Neural progenitor cell (in vitro differentiated cells): ENCODE measurements at places on chromosomes 11 and 22.

DNA sequence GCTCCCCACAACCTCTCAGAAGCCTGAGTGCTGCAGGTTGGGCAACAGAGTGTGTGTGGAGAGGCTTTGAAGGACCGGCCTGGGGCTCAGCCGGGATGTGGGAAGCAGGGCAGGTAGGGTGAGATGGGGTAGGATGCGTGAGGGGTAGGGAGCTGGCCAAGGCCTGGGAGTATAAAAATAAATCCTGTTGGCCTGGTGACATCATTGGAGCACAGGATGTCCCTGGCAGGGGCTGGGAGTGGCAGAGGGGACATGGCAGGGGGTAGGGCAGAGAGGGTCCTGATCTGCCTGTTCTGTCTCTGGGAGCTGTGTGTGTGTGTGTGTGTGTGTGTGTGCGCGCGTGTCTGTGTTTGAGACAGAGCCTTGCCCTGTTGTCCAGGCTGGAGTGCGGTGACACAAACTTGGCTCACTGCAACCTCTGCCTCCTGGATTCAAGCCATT is 28.6 kb downstream of the TEF start:
- H3K27ac ChIP-seq: no peak overlapping the region
- DNase-seq: no peak
- H3K27me3 ChIP-seq: no peaks in the 10 kb centered on the region
- H3K36me3 ChIP-seq: no peaks in the 10 kb centered on the region
- peaks cover 17% of the 10 kb centered on the region for H3K4me1 ChIP-seq

- peaks cover 2% of the 10 kb centered on the region for H3K36me3 ChIP-seq
- DNase-seq: no peak
- no peak overlapping the region for H3K27ac ChIP-seq
- no peaks in the 10 kb centered on the region for H3K4me1 ChIP-seq
Measured at GRCh38 chr22:19396934-19397733, 34.4 kb downstream of the HIRA start.

GRCh38 chr11:2928605-2929530 is at the start of gene PHLDA2:
Gene PHLDA2 (minus strand): TSS chr11:2929420. CDS start chr11:2929364, 56 bp downstream.
- H3K4me3 ChIP-seq: peak within 1 kb of the TSS; percentile 53
- no peaks in the 10 kb centered on the region for H3K4me1 ChIP-seq
- no peaks in the 10 kb centered on the region for H3K36me3 ChIP-seq
- H3K27me3 ChIP-seq: peaks cover 61% of the 10 kb centered on the region
- H3K27ac ChIP-seq: no peak within 1 kb of the TSS
- peak; percentile 64 for DNase-seq

- no peak overlapping the region for H3K27ac ChIP-seq
- no peaks in the 10 kb centered on the region for H3K27me3 ChIP-seq
- DNase-seq: no peak
Measured at GRCh38 chr11:44275241-44275640, 34.7 kb downstream of the ALX4 start.

- no peak for DNase-seq
- no peak overlapping the region for H3K4me3 ChIP-seq
- H3K36me3 ChIP-seq: no peaks in the 10 kb centered on the region
- no peaks in the 10 kb centered on the region for H3K4me1 ChIP-seq
- no peak overlapping the region for H3K27ac ChIP-seq
- no peaks in the 10 kb centered on the region for H3K27me3 ChIP-seq
Measured at GRCh38 chr11:68827733-68828132, 14.0 kb downstream of the CPT1A start.

DNA sequence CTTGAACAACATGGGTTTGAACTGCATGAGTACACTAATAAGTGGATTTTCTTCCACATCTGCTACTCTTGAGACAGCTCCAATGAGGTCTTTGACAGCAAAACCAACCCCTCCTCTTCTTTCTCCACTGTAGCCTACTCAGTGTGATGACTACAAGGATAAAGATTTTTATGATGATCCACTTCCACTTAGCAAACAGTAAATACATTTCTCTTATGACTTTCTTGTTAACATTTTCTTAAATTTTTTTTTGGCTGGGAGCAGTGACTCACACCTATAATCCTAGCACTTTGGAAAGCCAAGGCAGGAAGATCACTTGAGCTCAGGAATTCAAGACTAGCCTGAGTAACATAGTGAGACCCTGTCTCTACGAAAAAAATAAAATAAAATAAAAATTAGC is 9.9 kb upstream of the EIF4G2 start:
- no peak overlapping the region for H3K4me3 ChIP-seq
- no peaks in the 10 kb centered on the region for H3K36me3 ChIP-seq
- H3K4me1 ChIP-seq: no peaks in the 10 kb centered on the region
- no peak for DNase-seq
- no peaks in the 10 kb centered on the region for H3K27me3 ChIP-seq
- H3K27ac ChIP-seq: no peak overlapping the region

GRCh38 chr11:2393941-2394817 is 6.4 kb upstream of the TSSC4 start:
- H3K36me3 ChIP-seq: no peaks in the 10 kb centered on the region
- no peaks in the 10 kb centered on the region for H3K27me3 ChIP-seq
- DNase-seq: no peak
- H3K4me3 ChIP-seq: no peak overlapping the region
